K562 (cell line): ENCODE measurements at places on chromosomes 13 and 19. TPM values are rescaled to one million over a fixed set of nuclear protein-coding genes. Genes with fewer than 3 reads are reported as not detected.
A peak's percentile ranks its signal among the peaks of the same experiment; 100 is the strongest.

- H3K4me1 ChIP-seq: no peaks in the 10 kb centered on the region
- no peak overlapping the region for H3K27ac ChIP-seq
- no peak overlapping the region for H3K4me3 ChIP-seq
- H3K36me3 ChIP-seq: no peaks in the 10 kb centered on the region
Measured at GRCh38 chr13:48602296-48603016, 51.3 kb upstream of the CYSLTR2 start.

- no peak overlapping the region for H3K27ac ChIP-seq
- H3K36me3 ChIP-seq: no peaks in the 10 kb centered on the region
- H3K27me3 ChIP-seq: no peaks in the 10 kb centered on the region
- no peaks in the 10 kb centered on the region for H3K4me1 ChIP-seq
- DNase-seq: no peak
Measured at GRCh38 chr13:79778741-79779460, 297.9 kb downstream of the NDFIP2 start.

DNA sequence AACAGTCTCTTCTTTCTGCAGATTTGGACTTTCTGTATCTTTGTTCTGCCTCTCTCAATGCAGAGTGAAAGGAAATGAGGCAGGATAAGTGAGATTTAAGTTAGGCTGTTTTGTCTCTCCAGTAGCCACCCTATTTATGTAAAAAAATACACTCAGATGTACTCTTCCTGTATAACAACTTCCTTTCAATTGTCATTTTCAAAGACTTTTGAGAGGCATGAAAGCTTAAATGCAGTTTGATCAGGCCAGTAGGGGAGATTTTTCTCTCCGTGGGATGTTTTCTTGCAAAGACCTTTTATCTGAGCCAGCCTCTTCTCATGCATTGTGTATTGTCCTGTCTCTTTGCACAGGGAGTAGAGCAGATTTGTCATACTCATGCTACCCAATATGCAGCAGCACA, 166.8 kb downstream of the SLITRK5 start:
- DNase-seq: no peak
- H3K4me3 ChIP-seq: no peak overlapping the region
- no peak overlapping the region for H3K27ac ChIP-seq
- no peaks in the 10 kb centered on the region for H3K27me3 ChIP-seq
- H3K36me3 ChIP-seq: no peaks in the 10 kb centered on the region

- H3K4me3 ChIP-seq: no peak overlapping the region
- H3K27ac ChIP-seq: no peak overlapping the region
- no peaks in the 10 kb centered on the region for H3K27me3 ChIP-seq
Measured at GRCh38 chr13:79271616-79272015, 134.4 kb downstream of the RBM26 start.

GRCh38 chr13:59527500-59527899, 636.2 kb downstream of the DIAPH3 start:
- H3K36me3 ChIP-seq: no peaks in the 10 kb centered on the region
- H3K4me3 ChIP-seq: no peak overlapping the region
- H3K4me1 ChIP-seq: peaks cover 10% of the 10 kb centered on the region
- DNase-seq: no peak
- H3K27ac ChIP-seq: no peak overlapping the region

DNA sequence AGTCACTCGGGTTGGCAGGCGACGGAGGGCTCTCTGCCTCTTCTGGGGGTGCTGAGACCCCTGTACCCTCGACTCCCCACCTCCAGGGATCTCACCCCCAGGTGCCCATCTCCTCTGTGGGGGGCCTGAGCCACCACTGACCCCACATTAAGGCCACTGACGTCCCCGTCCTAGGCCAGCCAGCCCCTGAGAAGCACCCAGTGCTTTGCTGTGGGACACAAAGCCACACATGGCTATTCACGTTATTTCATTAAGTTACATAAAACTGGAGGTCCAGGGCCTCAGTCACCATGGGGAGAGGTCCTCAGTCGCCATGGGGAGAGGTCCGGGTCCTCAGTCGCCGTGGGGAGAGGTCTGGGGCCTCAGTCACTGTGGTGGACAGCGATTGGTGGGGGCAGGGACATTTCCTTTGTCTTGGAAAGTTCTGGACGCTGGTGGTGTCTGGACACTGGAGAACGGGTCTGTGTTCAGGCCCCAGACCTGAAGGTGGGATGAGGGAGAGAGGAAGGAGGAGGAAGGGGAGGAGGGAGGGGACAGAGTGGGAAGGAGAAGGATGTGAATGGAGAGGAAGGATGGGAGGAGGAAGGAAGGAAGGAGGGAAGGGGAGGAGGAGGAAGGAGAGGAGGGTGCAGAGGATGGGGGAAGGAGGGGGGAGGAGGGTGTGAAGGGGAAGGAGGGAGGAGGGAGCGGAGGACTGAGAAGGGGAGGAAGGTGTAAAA, 3.9 kb upstream of the EFNA2 start:
- peaks cover 16% of the 10 kb centered on the region for H3K27me3 ChIP-seq
- peaks cover 4% of the 10 kb centered on the region; the same call in 1 of the 3 replicates for H3K4me1 ChIP-seq
- no peak overlapping the region for H3K27ac ChIP-seq
- H3K4me3 ChIP-seq: no peak overlapping the region
- H3K36me3 ChIP-seq: peaks cover 39% of the 10 kb centered on the region; the same call in 2 of the 3 replicates
- no peak for DNase-seq

- H3K27me3 ChIP-seq: no peaks in the 10 kb centered on the region
- no peak for DNase-seq
- peak overlapping the region; percentile 38 for H3K4me3 ChIP-seq
- H3K27ac ChIP-seq: no peak overlapping the region
- no peaks in the 10 kb centered on the region for H3K36me3 ChIP-seq
Measured at GRCh38 chr19:44050740-44051649, 841 bp upstream of the ZNF223 start.

DNA sequence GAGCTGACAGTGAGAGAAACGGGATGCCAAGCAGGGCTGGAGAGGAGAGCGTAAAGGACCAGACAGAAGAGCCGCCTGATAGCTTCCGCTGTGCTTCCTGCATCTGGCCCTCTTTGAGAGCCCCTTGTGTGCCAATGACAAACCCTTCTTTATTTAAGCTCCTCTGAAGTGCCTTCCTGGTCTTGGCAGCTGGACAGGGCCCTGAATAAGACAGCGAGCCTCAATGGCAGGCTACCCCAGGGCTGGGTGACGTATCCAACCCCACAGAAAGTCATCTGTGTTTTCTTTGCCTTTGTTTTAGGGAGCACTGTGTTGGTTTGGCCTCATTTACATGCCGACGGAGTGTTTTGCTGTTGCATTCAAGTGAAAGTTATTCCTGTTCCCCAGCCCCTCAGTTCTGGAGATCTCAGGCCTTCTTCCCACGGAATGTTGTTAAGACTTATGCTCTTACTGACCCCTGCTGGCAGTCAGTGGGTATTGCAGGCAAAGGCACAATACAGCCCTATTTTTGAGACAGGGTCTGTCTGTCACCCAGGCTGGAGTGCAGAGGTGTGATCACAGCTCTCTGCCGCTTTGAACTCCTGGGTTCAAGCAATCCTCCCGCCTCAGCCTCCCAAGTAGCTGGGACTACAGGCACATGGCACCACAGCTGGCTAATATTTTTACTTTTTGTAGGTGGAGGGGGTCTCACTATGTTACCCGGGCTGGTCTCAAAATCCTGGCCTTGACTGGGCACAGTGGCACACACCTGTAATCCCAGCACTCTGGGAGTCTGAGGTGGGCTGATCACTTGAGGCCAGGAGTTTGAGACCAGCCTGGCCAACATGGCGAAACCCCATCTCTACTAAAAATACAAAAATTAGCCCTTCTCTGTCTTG, 16.8 kb downstream of the CCL25 start:
- H3K27ac ChIP-seq: no peak overlapping the region
- H3K36me3 ChIP-seq: no peaks in the 10 kb centered on the region
- DNase-seq: peak; percentile 71
- H3K4me1 ChIP-seq: peaks cover 14% of the 10 kb centered on the region

- H3K4me1 ChIP-seq: no peaks in the 10 kb centered on the region
- no peak for DNase-seq
- no peaks in the 10 kb centered on the region; the same call in 2 of the 3 replicates for H3K27me3 ChIP-seq
- H3K27ac ChIP-seq: no peak overlapping the region
Measured at GRCh38 chr13:26718872-26719271, 41.7 kb downstream of the GPR12 start.

The GSX1 gene
- total RNA-seq: not detected in 2 replicates

The ZIK1 gene
- 0.16 and 0.27 TPM in 2 replicates for total RNA-seq

GRCh38 chr19:45922281-45922680, 7.7 kb upstream of the NANOS2 start:
- no peaks in the 10 kb centered on the region for H3K36me3 ChIP-seq
- no peak overlapping the region for H3K4me3 ChIP-seq
- peaks cover 7% of the 10 kb centered on the region; the same call in 2 of the 3 replicates for H3K4me1 ChIP-seq
- peaks cover 17% of the 10 kb centered on the region; the same call in 2 of the 3 replicates for H3K27me3 ChIP-seq
- no peak overlapping the region for H3K27ac ChIP-seq

- no peak overlapping the region for H3K4me3 ChIP-seq
- peaks cover 50% of the 10 kb centered on the region for H3K4me1 ChIP-seq
- no peak overlapping the region; the same call in 1 of the 3 replicates for H3K27ac ChIP-seq
- peaks cover 21% of the 10 kb centered on the region; the same call in 1 of the 3 replicates for H3K36me3 ChIP-seq
Measured at GRCh38 chr19:17394891-17395415, 957 bp upstream of the CCDC194 start.

The USPL1 gene
- total RNA-seq: 10.1 and 10.2 TPM in 2 replicates

DNA sequence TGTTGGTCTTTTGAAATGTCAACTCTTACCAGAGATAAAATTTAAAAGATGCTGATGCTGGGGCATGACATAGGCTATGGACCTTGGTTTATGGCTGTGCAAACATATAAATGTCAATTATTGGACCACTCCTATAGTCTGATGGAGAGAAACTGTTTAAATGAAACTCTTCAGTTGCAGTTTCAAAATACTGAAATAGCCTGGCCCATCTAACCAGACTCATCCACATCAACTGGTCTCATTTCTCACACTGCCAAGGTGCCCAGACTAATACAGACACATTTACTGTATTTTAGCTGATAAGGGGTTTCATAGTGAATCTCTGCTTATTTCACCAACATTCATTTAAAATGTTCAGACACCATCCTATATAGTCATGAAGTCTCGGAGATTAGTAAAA, 19.9 kb downstream of the SERPINE3 start:
- no peak overlapping the region for H3K4me3 ChIP-seq
- no peak for DNase-seq
- peaks cover 20% of the 10 kb centered on the region; the same call in 1 of the 3 replicates for H3K36me3 ChIP-seq

The PLD3 gene
- 121 and 128 TPM in 2 replicates for total RNA-seq

- peaks cover 6% of the 10 kb centered on the region for H3K27me3 ChIP-seq
- no peak overlapping the region for H3K4me3 ChIP-seq
- DNase-seq: peak; percentile 72
- no peak overlapping the region for H3K27ac ChIP-seq
- peaks cover 34% of the 10 kb centered on the region for H3K4me1 ChIP-seq
Measured at GRCh38 chr19:10510301-10510802, 6.9 kb downstream of the S1PR5 start.

DNA sequence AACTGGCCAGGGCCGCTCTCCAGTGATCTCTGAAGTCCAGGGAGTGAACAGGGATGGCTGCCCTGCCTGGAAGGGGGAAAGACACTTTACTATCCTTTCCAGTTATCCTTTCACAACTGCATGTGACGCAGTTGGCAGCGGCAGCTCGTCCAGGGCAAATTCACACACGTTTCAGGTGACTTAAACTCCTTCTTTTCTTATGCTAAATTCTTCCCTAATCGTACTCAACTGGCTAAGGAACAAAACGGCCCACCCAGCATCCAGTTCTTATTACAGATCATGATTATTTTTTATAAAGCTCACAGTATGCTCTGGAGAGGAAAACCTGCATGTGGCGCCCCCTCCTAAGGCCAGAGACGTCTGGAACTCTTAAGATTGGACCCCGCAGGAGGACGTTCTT, 767.1 kb downstream of the UQCRFS1 start:
- H3K4me1 ChIP-seq: no peaks in the 10 kb centered on the region
- no peak overlapping the region for H3K27ac ChIP-seq
- H3K36me3 ChIP-seq: peaks cover 68% of the 10 kb centered on the region
- H3K4me3 ChIP-seq: no peak overlapping the region

- no peak overlapping the region for H3K27ac ChIP-seq
- H3K4me3 ChIP-seq: no peak overlapping the region
- no peaks in the 10 kb centered on the region for H3K36me3 ChIP-seq
- DNase-seq: no peak
Measured at GRCh38 chr13:67632590-67632989, 402.5 kb upstream of the PCDH9 start.

DNA sequence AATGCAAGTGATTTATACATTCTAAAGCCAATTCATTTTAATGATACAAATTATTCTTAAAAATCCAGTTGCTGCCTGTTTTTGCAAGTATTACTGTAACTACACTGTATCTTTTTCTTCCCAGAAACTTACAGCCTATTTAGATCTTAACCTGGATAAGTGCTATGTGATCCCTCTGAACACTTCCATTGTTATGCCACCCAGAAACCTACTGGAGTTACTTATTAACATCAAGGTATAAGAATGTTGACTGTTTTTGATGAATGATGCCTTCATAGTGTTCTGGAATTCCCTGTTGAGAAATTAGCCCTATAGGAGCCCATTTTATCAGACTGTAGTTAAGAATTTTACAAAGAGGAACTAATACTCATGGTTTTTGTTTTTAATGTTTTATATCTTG, 25.0 kb downstream of the ITM2B start:
- DNase-seq: no peak
- no peaks in the 10 kb centered on the region for H3K4me1 ChIP-seq
- peaks cover 55% of the 10 kb centered on the region for H3K36me3 ChIP-seq
- H3K27ac ChIP-seq: no peak overlapping the region
- H3K27me3 ChIP-seq: no peaks in the 10 kb centered on the region

DNA sequence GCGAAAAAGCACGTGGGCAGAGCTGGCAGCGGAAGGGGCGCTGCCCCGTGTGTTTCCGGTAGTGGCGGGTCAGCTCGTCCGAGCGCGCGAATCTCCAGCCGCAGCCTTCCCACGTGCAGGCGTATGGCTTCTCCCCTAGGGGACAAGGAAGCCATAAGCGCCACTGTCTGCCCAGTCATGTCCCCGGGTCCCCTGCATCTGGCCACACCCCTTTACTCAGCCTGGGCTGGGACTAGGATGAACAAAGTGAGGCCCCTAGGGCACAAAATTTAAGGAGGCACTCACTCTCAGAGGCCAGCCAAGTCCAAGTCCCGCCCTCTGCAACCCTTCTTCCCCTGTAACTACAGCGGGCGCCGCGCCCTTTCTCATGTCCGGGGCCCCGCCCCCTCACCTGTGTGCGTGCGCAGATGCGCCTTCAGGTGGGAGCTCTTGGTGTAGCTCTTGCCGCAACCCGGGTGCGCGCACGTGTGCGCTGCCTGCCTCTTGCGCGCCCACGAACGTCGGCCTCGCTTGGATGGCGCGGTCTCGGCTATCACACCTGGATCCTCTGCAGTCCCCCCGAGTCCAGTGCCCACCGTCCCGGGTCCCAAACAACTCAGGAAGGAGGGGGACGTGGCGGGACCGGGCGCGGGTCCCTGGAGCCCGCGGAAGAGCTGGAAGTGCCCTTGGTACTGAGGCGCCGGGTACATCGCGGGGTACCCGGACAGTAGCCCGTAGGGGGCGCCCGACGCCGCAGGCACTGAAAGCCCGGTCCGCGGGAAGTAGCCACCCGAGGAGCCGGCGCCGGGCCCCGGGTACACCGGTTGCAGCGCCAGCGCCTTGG, 1.9 kb downstream of the KLF1 start:
- H3K27me3 ChIP-seq: no peaks in the 10 kb centered on the region
- H3K36me3 ChIP-seq: peaks cover 30% of the 10 kb centered on the region
- peak overlapping the region; percentile 70 for H3K4me3 ChIP-seq
- DNase-seq: peak; percentile 99
- peaks cover 45% of the 10 kb centered on the region; the same call in 2 of the 3 replicates for H3K4me1 ChIP-seq
- peak overlapping the region; percentile 96 for H3K27ac ChIP-seq
